HTR-8/SVneo (cell line): ENCODE measurements at places on chromosomes 1 and 21.

DNA sequence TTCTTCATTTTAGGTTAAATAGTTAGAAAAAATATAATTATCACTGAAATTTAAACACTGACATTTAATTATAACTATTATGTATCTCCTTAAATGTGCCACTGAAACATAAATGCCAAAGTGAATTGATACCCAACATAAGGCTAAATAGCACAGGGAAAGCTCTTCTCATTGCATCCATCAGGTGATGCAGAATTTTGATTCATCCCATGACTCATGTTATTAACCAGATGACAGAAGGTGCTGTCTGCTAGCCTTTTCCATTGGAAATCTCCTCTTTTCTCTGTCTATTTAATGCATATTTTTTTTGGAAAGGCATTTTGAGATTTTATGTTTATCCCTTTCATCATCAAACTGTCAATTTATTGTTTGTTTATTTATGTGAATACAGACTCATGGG, 136.8 kb downstream of the KCNK2 start:
- DNase-seq = no peak

- DNase-seq = no peak
Observed at GRCh38 chr1:31036749-31037500, 28.6 kb downstream of the PUM1 start.

GRCh38 chr1:7046314-7046713, 261.1 kb downstream of the CAMTA1 start:
- DNase-seq = peak; percentile 33

DNA sequence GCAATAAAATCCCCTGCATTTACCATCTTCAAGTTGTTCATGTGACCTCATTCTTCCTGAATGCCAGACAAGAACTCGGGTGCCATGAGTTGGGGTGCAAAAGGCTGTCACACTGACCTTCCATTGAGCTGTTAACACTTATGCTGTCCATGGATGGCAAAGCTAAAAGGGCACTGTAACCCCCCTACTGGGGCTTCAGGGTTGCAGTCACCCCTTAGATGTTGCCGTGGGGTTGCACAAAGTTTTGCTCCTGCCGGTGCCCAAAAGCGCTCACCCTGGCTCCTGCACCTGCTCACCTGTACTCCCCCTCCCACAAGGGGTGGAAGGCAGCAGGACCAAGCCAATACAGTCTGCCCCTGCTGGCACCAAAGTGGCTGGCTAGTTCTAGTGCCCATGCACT, 208.2 kb downstream of the RHOU start:
- no peak for DNase-seq

GRCh38 chr1:156608981-156609380, 7.7 kb upstream of the GPATCH4 start:
- peak; percentile 33 for DNase-seq
